ENCODE measurements at places on chromosomes 2 and 18.

GRCh38 chr18:63339920-63340484 lies 20.4 kb upstream of the BCL2 start:
- peak; percentile 62 for DNase-seq

- peak; percentile 53 for DNase-seq
These were observed 29.9 kb downstream of the ANO7 start for GRCh38 chr2:241218131-241219029.

DNA sequence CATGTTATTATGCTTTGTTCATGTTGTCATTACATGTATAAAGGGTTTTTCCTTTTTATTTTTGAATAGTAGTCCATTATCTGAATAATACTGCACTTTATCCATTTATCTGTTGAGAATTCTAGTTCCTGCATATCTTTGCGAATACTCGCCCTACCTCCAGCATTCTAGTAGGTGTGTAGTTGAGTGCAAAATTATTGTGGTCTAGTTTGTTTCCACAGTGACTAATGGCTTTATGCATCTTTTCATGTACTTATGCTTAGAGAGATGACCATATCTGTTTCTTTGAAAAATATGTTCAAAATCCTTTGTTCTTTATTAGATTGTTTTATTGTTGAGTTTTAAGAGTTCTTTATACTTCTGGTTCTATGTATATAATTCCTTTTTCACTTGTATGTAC lies 48.8 kb downstream of the EIF5B start:
- no peak for DNase-seq

DNA sequence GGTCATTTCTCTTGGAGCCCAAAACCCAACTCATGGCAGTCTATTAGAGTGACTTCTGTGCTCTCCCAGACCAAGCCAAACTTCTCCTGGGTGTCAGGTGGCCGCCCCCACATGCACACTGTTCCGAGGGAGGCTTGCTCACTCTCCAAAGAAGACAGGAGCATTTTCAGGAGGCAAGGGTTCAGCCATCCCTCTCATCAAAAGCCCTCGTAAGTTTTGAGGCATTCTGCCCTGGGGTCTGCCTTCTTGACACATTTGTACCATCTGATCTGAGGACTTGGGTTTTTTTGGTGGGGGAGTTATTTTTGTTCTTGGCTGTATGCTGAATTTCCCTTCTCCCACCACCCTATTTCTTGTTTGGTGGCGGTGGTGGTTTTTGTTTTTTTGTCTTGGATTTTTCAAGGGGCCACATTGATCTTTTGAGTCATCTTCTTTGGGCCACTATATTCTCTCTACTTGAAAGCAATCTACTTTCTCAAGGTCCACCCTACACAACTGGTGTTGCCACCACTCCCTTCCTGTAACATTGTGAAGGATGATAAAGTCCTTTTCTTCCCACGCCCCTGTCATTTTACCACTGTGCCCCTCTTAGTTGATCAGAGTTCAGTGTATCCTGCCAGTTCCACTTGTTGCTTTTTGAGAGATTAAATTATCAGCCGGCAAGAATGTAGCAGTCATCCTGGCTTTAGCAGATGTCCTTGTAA lies 255.8 kb downstream of the CYP26B1 start:
- DNase-seq: no peak

DNA sequence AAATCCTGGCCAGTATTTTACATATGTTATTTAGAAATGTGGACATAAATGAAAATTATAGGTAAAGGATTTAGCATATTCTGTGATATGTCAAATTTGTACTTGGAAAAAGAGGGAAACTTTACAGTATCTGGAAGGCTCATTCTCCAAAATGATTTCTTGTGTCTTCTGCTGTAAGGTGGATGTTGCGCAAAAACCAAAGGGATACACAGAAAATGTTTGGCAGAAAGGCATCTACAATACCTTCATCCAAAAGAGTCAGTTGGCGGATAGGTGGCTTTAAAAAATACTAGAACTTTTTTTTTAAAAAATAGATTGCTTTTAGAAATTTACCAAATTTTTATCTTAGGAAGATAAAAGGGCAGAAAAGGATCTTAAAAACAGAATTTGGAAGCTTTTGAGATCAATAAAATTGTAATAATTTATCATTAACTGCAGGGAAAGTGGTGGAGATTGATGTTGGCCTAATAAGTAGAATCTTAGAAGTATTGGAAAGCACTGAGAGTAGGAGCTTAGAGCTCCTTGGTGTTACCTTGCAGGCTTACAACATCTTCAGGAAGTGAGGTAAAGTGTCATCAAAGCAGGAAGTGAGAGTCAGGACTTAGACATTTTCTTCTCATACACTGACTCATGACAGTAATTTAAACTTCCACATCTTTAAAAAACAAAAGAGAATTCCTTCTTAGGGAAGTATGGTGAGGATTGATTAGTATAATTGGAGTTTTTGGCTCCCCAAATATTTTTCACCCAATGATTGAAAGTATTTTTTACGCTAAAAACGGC lies 2.1 kb downstream of the NABP1 start:
- no peak for DNase-seq

DNA sequence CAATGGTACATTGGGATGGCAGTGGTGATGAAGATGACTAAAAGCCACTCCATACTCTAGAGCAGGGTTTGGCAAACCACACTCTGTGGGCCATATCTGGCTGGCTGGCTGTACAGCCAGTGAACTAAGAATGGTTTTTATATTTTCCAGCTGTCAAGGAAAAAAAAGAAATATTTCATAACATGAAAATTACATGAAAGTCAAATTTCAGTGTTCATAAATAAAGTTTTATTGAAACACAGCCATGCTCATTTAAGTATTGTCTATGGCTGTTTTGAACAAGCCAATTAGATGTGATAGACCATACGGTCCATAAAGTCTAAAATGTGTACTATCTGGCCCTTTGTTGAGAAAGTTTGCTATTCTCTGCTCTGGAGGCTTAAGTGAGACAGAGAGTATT lies 1.5 kb downstream of the TTC21B start:
- DNase-seq: no peak

GRCh38 chr18:44788334-44788733 lies 107.6 kb downstream of the SETBP1 start:
- no peak for DNase-seq

GRCh38 chr2:43224571-43225092 lies 1.8 kb downstream of the ZFP36L2 start:
- DNase-seq: peak; percentile 65

- DNase-seq: no peak
These were observed 11.1 kb downstream of the TTL start for GRCh38 chr2:112493048-112493447.

- no peak for DNase-seq
These were observed 934 bp downstream of the ZNF804A start for GRCh38 chr2:184599054-184599871.

DNA sequence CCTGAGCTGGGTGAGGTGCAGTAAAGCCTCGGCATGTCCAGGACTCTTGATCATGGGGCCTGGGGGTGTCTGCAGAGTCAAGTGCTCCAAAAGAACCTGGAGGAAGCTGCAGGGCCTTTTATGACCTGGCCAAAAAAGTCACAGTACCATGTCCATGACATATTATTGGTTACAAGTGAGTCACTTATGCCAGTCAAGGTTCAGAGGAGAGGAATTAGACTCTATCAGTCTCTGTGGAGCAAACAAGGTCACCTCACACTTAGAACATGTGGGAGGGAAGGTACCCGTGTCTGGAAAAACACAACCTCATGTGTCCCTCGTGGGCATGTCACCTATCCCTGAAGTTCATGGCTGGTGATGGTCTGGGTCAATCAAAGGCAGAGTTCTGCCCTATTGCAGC lies 465.7 kb downstream of the FBXO15 start:
- DNase-seq: no peak

DNA sequence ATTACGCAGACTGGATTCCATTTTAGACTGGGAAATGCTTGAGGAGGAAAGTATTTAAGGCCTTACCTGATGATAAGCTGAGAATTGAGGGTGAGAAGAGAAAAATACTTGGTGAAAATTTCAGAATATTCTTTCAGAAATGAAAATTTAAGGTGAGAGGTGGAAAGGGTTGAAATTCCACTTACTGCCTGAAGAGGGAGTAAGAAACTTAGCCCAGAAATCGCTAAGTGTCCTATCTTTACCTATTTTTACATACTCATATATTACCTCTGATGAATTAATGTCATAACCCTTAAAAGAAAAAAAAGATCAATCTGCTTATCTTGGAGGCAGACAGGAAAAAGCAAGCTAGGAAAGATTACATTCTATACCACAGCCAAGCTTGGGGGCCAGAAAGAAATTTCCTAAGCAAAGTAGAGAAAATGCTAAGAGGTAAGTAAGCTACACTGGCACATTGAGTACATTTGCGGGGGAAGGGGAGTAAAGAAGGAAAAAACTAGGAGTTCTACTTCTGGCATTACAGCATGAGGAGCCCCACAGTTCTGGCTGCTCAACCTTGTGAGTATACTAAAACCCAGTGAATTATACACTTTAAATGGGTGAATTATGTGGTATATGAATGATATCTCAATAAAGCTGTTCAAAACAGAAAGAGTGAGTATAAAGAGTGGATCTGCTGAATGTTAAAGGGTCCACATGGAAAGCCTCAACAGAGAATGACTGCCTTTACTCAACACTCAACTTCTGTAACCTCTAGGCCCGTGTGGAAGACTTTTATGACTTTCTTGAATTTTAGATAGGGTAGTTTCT lies 33.8 kb downstream of the SMC6 start:
- DNase-seq: no peak

All from stimulated activated CD8-positive, alpha-beta memory T cell treated with anti-CD3 and anti-CD28 coated beads, Interleukin-4, amount 100 ng/mL, for 48 hours (primary cell).